Kasumi-1 (cell line): ENCODE measurements at places on chromosomes 4 and X.

- no peak for DNase-seq
Observed at GRCh38 chr4:162522724-162523123, 358.9 kb upstream of the FSTL5 start.

- DNase-seq, result no peak
Observed at GRCh38 chr4:1027915-1028238, 16.5 kb downstream of the FGFRL1 start.

GRCh38 chr4:55979562-55979961, 30.8 kb downstream of the CEP135 start:
- no peak for DNase-seq

GRCh38 chrX:119706616-119707015, 13.6 kb upstream of the SEPTIN6 start:
- DNase-seq, result no peak

DNA sequence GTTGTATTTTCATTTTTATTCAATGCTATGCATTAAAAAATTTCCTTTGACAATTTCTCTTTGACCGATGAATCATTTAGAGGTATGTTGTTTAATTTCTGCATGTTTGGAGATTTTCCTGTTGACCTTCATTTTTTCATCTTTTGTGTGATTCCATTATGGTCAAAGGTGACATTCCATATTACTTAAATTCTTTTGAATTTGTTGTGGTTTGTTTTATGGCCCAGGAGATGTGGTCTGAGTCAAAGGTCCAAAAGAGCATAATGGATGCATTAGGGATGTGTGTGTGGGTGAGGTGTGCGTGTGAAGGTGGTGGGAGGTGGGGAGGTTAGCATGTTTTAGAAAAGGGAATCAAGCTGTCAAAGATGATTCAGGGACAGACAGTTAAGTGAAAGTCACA, 76.0 kb upstream of the GIMD1 start:
- no peak for DNase-seq

DNA sequence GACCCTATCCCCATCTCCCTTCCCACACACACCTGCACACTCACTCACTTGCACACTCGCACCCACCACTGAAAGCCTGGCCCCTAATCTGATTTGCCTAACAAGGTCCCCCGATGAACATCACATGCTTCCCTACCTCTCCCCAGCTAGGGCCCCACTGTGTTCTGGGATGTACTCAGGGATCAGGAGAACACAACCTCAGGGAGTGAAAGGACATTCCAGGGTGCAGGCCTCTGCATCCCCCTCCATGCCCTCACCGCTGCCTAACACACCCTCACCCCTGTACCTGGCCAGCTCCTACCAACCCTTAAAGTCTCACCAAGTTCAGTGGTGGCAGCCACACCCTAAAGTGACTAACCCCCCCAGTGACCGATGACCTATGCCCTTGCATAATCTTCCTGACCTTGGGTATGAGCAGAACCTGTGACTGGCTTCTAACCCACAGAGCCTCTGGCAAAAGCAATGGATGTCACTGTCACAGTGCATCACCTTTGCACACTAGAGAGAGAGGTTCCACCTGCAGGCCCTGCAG, 2.4 kb upstream of the AFAP1 start:
- no peak for DNase-seq
